ENCODE measurements at places on chromosomes 2 and 18.

DNA sequence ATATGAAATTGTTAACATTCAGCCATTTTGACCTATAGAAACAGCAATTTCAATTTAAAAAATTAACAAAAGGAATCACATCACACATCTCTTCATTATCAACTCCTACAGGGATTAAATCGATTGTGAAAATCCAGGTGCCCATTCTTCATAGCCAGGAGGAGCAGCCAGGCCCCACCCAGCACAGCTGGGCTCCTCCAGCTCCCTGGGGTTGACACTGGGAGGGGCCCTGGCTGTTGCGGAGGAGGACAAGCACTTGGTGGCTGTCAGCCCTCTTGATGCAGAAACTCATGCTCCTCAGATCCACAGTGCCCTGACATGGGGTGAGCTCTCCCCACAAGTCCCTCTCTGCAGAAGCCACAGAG lies 99.8 kb downstream of the FAM210A start:
- DNase-seq, result no peak

GRCh38 chr2:150174971-150175421 lies 312.5 kb downstream of the RND3 start:
- no peak for DNase-seq

- DNase-seq, result no peak
Observed at GRCh38 chr2:182924306-182924705, 57.9 kb upstream of the FRZB start.

- no peak for DNase-seq
Observed at GRCh38 chr2:225614915-225615314, 215.4 kb downstream of the NYAP2 start.

- DNase-seq, result no peak
Observed at GRCh38 chr18:79798346-79798998, 734 bp downstream of the KCNG2 start.

DNA sequence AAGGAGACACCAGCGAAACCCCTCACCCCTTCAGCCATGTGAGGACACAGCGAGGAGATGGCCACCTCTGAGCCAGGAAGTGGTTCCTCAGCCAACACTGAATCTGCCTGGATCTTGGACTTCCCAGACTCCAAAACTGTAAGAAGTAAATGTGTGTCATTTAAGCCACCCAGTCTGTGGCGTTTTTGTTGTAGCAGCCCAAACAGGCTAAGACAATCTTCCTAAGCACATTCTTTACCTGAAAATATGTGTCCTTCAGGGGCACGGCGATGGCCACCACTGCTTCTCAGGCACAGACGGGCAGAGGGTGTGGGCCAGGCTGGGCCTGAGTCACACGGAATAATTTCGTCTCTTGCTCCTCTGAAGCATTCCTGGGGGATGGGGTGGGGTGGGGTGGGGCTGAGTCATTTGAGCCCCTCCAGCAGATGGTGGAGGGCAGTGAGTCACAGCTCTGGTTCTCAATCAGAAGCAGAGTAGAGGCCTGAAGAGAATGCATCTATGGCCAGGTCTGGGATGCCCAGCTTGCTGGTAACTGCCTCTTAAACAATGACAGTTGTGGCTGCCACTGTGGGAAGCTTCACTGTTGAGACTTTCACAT lies 142.4 kb downstream of the CAPN13 start:
- DNase-seq, result no peak

DNA sequence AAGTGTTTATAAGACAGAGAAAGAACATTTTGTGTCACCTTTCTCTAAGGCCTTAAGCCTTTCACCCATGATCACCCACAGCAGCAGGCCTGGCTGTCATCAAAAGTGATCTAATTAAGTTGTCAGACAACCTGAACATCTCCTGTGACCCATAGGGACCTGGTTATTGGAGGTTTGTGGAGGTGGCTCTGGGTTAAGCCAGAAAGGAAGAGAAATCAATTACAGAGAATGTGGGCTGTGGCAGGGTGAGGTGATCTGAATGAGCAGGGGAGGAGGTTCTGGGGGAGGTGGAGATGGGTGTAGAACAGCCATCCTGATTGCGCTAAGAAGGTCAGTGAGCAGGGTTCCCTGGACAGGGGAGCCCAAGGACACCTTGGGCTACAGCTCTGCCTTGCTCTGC lies 170.8 kb downstream of the FSHR start:
- no peak for DNase-seq

- no peak for DNase-seq
Observed at GRCh38 chr2:33073018-33073417, 126.3 kb downstream of the LTBP1 start.

DNA sequence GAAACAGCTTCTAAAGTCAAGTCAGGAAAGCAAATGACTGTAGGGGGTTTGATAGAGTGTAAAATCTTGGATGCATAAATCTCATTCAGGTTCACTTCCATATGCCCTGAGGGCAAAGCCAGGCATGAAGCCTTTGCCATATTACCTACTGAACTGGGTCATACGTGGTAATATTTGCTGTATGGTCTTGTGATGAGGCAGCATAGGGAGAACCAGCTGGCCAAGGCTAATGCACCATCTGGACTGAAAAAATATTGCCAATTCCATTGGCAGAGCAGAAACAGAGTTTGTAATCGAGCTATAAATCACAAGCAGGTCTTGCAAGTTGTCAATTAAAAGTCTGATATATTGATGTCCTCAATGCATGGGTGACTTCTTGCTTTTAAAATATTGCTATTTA lies 243.8 kb downstream of the ERBB4 start:
- DNase-seq, result no peak

- no peak for DNase-seq
Observed at GRCh38 chr2:39128919-39129391, 8.1 kb upstream of the SOS1 start.

DNA sequence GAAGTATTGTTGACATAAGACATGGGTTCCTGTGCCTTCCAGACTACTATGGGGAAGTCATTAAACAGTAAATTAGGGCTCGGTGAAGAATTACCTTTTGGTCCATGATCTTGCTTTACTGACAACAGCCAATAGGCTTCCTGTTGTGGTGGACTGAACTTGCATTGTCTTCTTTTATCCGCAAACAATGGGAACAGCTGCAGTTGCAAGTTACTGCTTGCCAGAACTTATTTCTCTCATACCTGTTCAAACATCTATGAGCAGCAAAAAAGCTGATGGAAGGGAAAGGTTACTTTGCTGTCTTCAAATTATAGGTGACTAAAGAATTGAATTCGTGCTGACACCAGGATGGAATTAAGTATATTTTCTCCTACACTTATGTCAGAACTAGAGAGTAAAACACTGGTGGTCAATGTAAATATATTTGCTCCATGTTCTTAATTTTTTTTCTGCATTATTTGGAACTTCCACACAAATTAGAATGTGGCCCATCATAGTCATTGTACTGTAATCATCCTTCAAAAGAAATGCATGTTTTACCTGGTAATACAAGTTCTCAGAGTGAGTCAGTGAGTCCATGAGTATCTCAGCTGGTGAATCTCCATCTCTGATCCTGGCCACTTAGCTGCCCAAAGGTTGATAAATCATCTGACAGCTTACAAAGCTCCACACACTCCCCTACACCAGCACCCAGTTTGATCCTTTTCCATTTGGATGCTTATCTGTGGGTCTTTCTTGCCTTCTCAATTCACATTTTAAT lies 37.3 kb upstream of the RNF152 start:
- no peak for DNase-seq

DNA sequence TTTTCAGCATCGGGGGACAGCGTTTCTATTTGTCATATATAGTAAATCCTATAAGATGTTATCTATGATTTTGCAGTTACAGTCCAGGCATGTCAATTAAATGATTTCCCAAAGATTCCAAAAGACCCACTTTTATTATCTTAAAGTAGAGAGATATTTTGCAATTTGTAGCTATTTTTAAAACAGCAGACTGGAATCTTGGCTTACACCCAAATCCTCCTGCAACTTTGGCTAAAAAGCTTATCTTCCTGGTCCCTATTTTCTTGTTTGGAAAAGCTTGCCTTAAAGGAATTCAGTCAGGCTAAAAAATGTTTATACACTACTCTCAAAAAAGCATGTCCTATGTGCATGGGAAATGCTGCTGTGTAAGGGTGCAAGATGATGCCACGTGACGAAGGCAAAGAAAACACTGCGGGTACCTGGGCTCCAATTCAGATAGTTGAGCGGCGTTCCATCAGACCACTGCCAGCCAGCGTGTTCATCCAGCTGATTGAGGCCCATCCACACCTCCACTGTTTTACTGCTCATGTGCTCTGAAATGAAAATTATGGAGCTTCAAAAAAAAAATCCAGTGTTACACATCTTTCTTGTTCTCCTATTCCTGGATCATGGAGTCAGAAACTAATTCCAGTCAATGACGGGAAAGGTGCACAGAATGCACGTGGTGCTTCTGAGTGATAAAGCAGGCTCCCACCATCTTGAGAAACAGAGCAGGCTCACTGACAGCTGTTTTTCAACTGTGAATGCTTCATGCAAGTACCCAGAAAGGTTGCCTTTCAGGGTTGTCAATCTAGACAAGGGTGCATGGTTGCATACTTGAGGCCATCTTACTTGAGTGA lies 33.8 kb downstream of the PLA2R1 start:
- DNase-seq, result no peak

DNA sequence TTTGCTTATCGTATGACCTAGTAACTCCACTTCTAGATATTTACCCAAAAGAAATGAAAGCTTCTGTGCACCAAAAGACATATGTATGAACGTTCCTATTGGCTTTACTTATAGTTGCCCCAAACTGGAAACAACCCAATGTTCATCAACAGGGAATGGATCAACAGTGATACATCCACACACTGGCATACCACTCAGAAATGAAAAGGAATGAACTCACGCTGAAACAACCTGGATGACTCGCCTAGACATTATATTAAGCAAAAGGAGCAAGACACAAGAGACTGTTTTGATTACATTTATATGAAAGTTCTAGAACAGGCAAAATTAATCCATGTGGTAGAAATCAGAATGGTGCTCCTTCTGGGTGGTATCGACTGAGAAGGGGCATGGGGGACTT lies 18.9 kb downstream of the ADRA2B start:
- no peak for DNase-seq

DNA sequence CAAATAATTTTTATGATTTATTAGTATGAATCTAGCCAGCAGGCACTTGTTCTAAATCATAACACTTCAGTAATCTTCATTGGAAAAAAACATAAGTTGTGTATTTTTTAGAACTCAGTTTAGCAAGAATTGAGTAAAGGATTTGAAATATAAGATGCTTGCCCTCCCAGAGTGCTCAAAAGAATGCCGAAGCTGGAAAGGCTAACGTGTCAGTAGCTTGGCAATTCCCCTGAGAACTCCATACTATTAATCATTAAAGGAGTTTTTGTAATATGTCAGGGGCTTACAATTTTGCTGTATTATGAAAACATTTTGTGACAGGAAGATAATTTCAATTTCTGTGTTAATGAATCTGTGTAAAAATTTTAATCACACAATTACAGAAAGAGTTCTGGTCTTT lies 122.7 kb downstream of the GULP1 start:
- no peak for DNase-seq

- no peak for DNase-seq
Observed at GRCh38 chr2:24330161-24330560, 30.2 kb downstream of the ITSN2 start.

GRCh38 chr2:199738727-199739412 lies 112.1 kb downstream of the FTCDNL1 start:
- DNase-seq, result no peak

DNA sequence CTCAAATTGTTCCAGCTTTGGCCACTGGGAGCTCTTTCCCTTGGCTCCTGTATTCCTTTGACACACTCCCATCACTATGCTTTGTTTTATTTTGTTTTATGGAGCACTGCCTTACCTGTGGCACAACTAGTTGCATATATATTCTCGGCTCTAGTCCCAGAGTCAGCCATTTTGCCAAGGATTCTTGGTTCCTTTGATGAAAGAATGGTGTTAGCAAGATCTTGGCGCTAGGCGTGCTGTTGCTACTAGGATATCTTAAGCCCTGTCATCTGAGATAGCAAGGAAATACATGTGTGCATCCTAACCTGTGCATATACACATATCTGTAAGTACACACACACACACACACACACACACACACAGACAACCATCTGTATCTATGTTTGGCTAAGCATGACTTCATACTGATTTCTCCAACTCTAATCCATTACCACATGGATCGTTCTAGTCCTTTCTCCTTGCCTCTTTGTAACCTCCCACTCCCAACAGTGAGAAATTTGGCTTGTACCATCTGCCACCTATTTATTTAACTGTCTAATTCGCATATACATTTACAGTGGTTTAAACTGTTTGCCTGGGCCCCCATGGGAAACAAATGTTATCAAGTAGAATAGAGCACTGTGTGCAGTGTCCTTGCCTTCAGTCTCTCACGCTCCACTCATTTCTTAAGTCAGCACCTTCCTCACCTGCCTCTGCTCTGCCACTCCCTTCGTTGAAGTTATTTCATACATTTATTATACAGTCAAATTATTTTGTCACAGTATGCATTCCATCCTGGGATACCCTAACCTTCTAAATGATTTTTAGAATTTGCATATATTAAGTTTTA lies 137.5 kb upstream of the MAP3K20 start:
- no peak for DNase-seq

GRCh38 chr2:71693286-71694270 lies 240.2 kb downstream of the DYSF start:
- DNase-seq, result no peak

DNA sequence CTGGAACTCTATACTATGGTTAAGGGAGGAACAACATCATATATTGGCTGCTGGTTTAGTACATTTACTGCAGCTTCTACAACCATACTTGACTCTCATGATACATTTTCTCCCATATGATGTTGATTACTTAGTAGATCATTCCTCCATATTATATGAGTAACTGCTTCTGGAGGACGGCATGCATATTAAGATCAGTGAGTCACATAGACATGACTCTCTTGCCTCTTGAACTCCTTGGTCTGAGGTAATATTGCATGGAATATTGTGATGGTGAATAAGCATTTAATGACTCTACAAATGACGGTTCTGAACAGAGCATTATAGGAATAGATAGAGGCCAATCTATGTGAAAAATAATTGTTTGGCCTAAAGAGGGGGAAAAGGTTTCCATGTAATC lies 418.8 kb upstream of the SPHKAP start:
- DNase-seq, result no peak

GRCh38 chr2:98702127-98702802 lies 28.7 kb downstream of the MGAT4A start:
- DNase-seq, result no peak

- DNase-seq, result no peak
Observed at GRCh38 chr18:51383711-51384110, 186.2 kb upstream of the MEX3C start.

DNA sequence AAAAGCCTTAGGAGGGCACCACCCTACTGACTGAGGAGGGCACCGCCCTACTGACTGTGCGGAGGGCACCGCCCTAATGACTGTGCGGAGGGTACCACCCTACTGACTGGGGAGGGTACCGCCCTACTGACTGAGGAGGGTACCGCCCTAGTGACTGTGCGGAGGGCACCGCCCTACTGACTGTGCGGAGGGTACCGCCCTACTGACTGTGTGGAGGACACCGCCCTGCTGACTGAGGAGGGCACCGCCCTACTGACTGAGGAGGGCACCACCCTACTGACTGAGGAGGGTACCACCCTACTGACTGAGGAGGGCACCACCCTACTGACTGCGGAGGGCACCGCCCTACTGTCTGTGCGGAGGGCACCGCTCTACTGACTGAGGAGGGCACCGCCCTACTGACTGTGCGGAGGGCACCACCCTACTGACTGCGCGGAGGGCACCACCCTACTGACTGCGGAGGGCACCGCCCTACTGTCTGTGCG lies 150.2 kb upstream of the NFATC1 start:
- DNase-seq, result no peak

GRCh38 chr2:4715065-4715464 lies 977.1 kb upstream of the SOX11 start:
- no peak for DNase-seq

All from activated CD8-positive, alpha-beta memory T cell treated with anti-CD3 and anti-CD28 coated beads for 1 hour (primary cell).